ENCODE measurements at places on chromosomes 13 and 19.

GRCh38 chr19:53396525-53396868 is 1.5 kb downstream of the ZNF765 start:
- DNase-seq = no peak

GRCh38 chr13:95588721-95589120 is 36.2 kb downstream of the CLDN10 start:
- DNase-seq = no peak

GRCh38 chr13:66338542-66338941 is 891.6 kb downstream of the PCDH9 start:
- DNase-seq = no peak

DNA sequence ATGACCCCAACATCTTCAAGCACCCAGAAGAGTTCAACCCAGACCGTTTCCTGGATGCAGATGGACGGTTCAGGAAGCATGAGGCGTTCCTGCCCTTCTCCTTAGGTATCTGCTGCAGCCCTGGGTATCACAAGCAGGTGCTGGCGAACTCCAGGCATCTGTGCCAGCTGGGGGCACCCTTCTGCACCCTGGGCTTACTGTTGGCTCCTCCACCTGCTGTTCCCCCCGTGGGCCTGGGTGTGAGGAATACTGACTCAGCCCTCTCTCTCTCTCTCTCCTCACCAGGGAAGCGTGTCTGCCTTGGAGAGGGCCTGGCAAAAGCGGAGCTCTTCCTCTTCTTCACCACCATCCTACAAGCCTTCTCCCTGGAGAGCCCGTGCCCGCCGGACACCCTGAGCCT is 13.0 kb downstream of the CYP2S1 start:
- DNase-seq = no peak

GRCh38 chr19:8641908-8642547 is 11.6 kb downstream of the NFILZ start:
- no peak for DNase-seq

DNA sequence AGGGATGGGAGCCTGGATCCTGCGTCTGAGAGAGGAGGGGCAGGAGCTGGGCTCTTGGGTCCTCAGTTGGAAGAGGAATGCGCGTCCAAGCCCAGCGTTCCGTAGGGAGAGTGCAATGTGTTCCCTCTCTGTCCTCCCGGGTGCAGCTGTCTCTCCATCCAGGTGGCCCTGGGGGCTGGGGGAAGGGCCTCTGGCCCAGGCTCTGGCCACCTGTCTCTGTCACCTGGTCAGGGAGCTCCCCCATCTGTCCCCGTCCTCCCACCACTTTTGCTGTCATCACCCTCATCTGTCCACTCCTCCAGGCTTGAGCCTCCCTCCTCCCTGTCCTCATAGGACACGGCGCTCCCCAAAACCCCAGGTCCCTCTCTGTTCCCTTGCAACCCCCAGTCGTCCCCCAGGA is 3.7 kb upstream of the SBK2 start:
- DNase-seq = no peak

GRCh38 chr13:71797517-71797916 is 69.5 kb downstream of the DACH1 start:
- DNase-seq = no peak

GRCh38 chr19:2372076-2372612 is 12.1 kb downstream of the TMPRSS9 start:
- DNase-seq = no peak

DNA sequence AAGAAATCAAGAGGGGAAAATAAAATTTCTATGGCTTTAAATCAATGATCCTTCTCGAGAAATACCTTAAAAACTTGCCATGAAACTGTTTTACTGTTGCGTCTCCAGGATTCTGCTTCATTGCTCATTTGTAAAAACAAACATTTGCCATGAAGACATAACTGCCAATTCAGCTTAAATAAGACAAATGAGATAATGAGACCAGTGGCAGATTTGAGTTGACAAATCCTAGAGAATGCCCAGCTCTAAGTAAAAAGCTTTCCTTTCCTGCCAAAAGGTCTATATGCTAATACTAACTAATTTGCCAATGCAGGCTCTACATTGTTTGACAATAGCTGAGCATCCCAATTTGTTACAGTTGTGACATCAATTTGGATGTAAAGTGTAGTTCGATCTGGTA is 400.5 kb upstream of the PCDH9 start:
- no peak for DNase-seq

- no peak for DNase-seq
Observed at GRCh38 chr13:59415498-59415897, 748.2 kb downstream of the DIAPH3 start.

- no peak for DNase-seq
Observed at GRCh38 chr13:46698910-46699460, 98.0 kb downstream of the ESD start.

DNA sequence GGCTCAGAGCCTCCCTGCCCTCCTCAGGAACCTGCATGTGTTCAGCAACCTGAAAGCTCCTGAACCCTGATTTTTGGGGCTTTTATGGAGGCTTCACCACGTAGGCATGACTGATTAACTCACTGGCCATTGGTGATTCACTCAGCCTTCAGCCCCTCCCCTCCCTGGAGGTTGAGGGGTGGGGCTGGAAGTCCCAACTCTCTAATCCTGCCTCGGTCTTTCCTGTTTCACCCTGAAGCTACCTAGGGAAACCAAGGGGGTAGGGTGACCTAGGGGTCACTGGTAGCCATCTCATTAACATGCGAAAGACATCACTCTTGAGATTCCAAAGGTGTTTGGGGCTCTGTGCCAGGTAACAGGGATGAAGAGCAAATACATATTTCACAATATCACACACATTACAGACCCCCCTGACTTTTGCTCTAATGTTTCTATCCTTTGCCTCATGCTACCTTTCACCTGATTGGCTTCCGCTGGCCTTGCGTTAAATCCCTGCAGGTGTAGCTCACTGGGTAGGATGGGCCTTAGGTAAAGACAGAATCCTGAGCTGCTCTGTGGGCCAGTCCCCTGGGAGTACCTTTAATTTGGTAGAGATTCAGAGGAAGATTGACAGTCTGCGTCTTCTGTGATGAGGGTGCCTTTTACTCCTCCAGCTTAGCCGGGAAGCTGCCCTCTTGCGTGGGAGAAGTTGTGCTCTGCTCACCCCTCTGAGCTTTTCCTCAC is 260.6 kb downstream of the ATP8A2 start:
- DNase-seq = no peak

GRCh38 chr19:5124111-5124855 is 155.4 kb downstream of the KDM4B start:
- DNase-seq = no peak

- DNase-seq = no peak
Observed at GRCh38 chr13:50104493-50104892, 89.2 kb downstream of the KCNRG start.

- no peak for DNase-seq
Observed at GRCh38 chr13:59975807-59976435, 187.8 kb downstream of the DIAPH3 start.

- no peak for DNase-seq
Observed at GRCh38 chr13:50396001-50396400, 380.8 kb downstream of the KCNRG start.

- DNase-seq = no peak
Observed at GRCh38 chr13:44669534-44669933, 93.4 kb upstream of the TSC22D1 start.

DNA sequence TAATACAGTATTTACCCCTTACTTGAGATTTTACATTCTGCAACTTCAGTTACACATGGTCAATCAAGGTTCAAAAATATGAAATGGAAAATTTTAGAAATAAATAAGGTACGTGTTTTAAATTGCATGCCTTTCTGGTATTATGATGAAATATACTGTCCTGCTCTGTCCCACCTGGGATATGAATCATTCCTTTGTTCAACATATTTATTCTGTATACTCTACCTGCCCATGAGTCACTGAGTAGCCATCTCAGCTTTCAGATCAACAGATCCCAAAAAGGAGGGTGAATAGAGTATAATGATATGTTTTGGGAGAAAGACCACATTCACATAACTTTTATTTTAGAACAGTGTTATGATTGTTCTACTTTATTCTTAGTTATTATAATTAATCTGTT is 37.8 kb downstream of the STOML3 start:
- no peak for DNase-seq

DNA sequence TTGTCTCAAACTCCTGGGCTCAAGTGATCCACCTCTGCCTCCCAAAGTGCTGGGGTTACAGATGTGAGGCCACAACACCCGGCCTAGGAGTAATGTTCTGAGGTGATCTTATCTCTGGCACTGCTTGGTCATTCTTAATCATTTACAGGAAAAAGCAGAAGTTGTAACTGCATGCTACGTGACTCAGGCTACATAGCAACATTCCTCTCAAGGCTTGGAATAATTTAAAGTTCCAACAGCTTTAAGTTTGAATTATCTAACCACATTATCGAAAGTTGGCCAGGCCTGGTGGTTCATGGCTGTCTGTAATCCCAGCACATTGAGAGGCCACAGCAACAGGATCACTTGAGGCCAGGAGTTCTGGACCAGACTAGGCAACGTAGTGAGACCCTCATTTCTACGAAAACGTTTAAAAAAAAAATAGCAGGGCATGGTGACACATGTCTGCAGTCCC is 3.9 kb upstream of the B9D2 start:
- no peak for DNase-seq

DNA sequence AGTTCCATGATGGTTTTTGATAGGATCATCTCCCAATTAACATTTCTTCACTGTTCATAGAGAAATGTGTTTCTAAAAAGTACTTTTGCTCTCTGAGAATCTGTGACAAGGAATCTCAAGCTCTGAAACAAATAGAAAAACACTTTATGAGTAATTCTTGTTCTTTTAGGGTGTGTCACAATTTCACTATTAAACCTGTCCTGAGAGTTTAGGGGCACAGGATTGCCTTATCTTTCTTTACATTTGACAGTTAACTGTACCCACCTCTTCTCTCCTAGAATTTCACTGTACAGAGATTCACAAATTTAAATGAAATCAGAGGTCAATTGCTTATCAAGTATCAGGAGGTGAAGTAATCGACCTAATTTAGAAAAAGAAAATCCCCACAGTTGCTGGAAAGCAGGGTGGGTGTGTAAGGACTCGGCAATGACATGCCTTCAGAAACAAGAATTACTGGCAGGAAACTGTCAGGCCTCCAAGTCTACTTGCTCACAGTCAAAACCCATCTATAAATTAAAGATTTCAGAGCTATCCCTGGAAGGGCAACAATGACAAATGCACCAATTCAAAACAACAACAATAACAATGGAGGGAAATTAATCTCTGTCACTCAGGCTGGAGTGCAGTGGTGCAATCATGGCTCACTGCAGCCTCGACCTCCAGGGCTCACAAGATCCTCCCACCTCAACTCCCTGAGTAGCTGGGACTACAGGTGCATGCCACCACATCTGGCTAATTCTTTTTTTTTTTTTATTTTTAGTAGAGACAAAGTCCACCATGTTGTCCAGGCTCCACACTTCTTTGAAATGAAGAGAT is 250.2 kb downstream of the ABCC4 start:
- no peak for DNase-seq

DNA sequence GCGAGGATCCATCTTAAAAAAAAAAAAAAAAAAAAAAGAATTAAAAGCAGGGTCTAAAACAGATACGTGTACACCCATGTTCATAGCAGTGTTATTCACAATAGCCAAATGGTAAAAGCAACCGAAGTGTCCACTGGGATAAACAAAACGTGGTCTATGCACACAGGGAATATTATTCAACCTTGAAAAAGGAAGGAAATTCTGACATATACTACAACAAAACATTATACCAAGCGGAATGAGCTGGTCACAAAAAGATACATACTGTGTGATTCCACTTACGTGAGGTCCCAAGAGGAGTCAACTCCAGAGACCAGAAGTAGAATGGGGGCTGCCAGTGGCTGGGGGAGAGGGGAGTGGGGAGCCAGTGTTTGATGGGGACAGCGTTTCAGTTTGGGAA is 14.7 kb upstream of the ADPRHL1 start:
- no peak for DNase-seq

DNA sequence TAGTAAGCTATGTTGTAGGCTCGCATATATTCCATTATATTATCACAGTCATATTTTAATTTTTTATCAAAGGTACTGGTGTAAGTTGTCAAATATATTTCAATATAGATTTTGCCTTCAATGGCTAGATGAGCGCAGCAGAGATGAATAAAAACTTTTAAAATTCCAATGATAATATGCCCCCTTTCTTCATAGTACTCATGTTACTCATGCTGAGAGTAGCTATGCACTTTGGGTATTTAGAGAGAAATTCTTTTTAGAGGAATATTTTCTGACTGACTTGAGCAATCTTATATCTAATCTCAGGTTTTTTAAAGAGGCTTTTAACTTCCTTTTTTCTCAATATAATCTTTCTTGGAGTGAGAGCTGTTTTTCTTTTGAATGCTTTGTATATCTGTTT is 11.4 kb downstream of the ZNF254 start:
- DNase-seq = no peak

DNA sequence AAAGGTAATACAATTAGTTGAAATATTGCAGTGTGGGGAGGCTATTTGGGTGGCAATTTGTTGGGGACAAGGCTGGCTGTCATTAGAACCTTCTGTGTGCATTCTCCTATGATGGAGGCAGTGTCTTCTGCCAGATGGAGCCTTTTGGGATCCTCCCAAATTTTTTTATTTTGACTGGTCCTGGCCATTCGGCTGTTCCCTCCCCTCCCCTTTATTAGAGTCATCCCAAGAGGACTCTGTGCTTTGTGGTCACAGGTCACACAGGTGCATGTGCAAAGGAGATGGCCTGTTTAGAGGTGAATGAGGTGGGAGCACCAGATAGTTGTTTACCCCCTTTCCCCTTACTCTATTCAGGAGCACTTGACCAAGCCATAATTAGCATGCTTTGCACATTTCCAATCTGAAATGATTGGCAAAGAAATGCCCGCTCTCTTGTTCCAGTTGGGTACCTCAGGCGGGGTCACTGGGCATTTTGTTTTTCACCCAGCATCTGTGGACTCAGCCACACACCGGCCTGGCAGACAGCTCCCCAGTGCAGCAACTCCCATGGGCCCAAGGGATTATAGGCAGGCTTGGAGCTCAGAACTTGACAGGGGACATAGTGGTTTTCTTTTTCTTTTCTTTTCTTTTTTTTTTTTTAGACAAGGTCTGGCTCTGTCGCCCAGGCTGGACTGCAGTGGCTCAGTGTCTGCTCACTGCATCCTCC is 19.8 kb downstream of the GATAD2A start:
- DNase-seq = no peak

DNA sequence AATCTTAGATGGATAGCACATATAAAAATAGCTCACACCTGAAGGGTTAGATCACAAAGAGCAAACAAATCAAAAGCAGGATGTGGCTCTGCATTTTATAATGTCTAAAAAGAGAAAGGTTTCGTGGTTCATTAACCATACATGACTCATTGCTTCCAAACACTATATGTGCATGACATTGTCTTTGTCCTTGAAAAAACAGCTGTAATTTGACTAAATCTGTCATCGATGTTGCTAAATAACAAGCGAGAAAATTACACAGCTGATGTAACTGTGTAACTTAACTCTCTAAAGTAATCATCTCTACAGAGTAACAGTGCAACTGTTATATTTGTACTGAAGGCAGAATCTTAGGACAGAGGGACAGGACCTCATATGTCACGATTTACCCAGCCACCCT is 383.1 kb upstream of the GPC6 start:
- no peak for DNase-seq

- no peak for DNase-seq
Observed at GRCh38 chr13:110913322-110914080, 1.4 kb downstream of the ANKRD10 start.

GRCh38 chr13:97855570-97856303 is 97.7 kb upstream of the IPO5 start:
- no peak for DNase-seq

GRCh38 chr19:7994114-7994513 is 11.3 kb downstream of the ELAVL1 start:
- DNase-seq = no peak

GRCh38 chr13:94414141-94414540 is 65.3 kb downstream of the DCT start:
- DNase-seq = no peak

- DNase-seq = no peak
Observed at GRCh38 chr13:77696879-77697216, 639 bp upstream of the SLAIN1 start.

Data from stimulated activated CD4-positive, alpha-beta T cell treated with anti-CD3 and anti-CD28 coated beads, Interleukin-12 subunit alpha, Interleukin-12 subunit beta, amount 100 ng/mL, for 4 hours (primary cell).